ENCODE measurements at places on chromosomes 1 and 21. TPM values are rescaled to one million over a fixed set of nuclear protein-coding genes. Genes with fewer than 3 reads are reported as not detected.

GRCh38 chr1:167111868-167112709 lies 18.2 kb downstream of the STYXL2 start:
- no peak for DNase-seq

- no peak for DNase-seq
Observed at GRCh38 chr1:117838911-117839310, 90.5 kb downstream of the GDAP2 start.

DNA sequence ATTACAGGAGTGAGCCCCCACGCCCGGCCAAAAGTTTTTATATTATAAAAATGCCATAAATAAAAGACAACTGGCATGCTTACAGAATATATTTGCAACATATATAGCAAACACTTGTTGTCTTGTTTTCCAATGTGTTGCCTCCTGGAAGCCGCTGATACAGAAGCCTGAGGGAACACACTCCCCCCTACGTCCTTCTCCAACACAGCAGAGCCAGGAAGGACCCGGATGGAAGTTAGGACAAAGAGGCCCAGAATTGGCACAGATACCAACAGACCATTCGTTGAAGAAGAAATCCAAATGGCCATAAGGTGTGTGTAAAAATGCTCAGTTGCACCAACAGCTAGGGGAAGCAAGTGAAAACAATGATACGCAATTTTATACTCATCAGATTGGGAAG lies 1.3 kb upstream of the PLA2G5 start:
- no peak for DNase-seq

DNA sequence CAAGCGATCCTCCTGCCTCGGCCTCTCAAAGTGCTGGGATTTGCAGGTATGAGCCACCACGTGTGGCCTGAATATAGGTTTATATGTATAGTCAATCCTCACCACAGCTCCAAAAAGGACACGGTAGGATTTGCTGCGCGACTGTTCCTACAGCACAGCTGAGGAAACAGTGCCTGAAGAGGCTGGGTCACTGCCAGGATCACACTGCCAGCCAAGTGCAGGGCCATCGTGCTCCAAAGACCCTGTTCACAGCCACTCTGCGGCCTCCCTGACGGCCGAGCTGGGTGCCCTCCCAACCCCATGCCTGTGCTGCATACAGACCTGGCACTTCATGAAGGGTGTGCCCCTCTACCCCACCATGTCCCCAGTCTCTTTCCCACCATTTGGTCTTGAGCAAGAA lies 71.4 kb downstream of the MRPL37 start:
- no peak for DNase-seq

DNA sequence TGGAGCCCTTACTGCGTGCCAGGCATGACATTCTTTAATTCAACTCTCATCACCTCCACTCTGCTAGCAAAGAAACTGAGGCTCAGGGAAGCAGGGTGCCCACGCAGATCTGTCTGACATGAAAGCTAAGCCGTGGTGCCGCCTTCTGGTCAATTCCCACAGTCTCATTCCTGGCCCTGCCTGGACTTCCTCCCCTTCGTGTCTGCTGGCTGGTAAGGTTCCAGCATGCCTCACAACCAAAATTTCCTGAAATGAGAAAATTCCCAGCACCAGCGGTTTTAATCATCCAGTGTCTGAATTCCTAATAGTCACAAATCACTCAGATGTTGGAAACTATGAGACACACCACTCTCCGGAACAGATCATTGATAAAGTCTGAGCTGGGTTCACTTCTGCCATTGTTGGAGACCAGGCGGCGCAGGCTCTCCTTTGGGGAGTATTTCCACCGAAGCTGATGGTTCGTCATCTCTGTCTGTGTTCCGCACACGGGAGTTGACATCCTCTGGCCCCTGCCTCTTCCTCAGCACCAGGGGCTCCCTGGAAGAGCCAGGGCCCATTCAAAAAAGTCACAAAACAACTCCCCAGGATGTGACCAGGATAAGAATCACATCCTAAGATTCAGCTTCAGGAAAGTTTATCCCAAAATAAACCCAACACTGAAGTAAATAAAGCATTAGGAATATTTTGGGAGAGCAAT lies 167.7 kb downstream of the PLPP3 start:
- DNase-seq, result no peak

- DNase-seq, result no peak
Observed at GRCh38 chr21:37074546-37074945, 1.5 kb downstream of the TTC3 start.

GRCh38 chr1:173856903-173857302 lies 10.9 kb downstream of the GAS5 start:
- no peak for DNase-seq

DNA sequence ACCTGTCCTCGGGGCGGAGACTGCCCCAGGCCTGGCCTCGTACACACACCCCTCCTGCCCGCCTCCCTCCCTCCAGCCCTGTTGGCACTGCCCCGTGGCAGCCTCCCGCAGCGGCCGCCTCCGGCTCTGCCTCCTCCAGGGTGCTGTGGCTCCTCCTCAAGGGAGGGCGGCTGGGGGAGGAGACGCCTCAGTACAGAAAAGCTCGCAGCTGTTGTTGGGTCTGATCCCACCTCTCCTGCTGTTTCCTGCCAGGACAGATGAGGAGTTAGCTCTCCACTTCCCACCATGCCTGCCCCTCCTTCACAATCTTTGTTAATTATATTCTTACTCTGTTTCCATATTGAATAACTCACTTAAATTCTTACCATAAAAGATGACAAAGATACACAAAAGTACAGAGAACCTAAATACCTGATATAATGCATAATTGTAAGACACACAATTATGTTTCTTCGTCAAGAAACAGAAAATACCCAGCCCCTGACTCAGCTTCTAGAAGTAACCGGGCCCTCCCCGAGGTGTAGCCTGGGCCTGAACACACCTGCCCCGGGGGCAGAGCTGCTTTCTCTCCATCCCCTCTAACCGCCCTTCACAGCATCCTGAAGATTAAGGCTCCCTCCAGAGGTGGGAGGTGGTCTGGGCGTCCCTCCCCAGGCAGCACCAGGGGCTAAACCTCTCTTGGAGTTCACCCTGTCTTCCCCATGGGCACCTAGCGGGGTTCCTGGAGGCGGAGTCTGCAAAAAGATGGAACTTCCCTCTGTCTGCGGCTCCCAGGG lies 30.6 kb upstream of the COL6A1 start:
- DNase-seq, result peak; percentile 72

- no peak for DNase-seq
Observed at GRCh38 chr1:18725231-18725895, 94.7 kb downstream of the PAX7 start.

GRCh38 chr21:38712071-38712470 lies 93.7 kb upstream of the ETS2 start:
- DNase-seq, result peak; percentile 5

The BSND gene
- total RNA-seq, result 1.4 TPM

- DNase-seq, result no peak
Observed at GRCh38 chr1:9764550-9764949, 59.2 kb downstream of the CLSTN1 start.

Data from kidney (tissue), 22 donors.